ENCODE measurements at places on chromosomes 6 and 20.
A peak's percentile ranks its signal among the peaks of the same experiment; 100 is the strongest.

GRCh38 chr6:34829137-34829536 is 37.3 kb downstream of the BLTP3A start:
- no peak for DNase-seq

- no peak for DNase-seq
Measured at GRCh38 chr20:58612121-58612691, 38.9 kb upstream of the STX16 start.

DNA sequence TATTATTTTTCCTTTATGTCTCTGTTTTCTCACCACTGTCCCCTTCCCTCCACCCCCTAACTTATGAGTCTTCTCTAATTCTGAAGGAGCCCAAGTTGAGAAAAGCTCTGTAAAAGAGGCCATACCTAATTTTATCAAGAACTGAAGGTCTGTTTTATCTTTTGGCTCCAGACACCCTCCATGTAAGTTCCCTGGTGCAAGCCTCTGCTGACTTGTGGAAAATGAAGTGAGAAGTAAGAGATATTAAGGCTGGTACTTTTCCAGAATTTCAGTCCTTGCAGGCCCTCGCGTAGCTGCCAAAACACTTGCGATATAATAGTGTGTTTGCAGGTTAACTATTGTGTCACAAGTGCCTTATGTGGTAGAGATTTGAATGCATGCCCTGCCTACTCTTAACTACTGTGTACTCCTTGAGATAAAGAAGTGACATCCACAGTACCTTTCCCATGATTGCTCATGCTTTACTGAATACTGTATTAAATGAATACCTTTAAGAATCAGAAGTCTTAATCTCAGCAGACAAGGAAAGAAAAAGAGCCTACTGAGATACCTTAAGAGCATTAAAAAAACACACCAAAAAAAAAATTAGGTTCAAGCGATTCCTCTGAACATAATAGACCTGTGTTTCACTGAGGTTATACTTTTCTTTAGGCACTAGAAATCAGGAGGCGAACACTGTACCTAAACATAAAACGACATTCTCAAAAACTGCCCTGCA is 143.6 kb upstream of the ZNF184 start:
- DNase-seq, result no peak

- DNase-seq, result no peak
Measured at GRCh38 chr20:63449796-63450730, 22.4 kb downstream of the KCNQ2 start.

GRCh38 chr6:158991017-158991723 is 8.8 kb downstream of the RSPH3 start:
- DNase-seq, result peak; percentile 51

DNA sequence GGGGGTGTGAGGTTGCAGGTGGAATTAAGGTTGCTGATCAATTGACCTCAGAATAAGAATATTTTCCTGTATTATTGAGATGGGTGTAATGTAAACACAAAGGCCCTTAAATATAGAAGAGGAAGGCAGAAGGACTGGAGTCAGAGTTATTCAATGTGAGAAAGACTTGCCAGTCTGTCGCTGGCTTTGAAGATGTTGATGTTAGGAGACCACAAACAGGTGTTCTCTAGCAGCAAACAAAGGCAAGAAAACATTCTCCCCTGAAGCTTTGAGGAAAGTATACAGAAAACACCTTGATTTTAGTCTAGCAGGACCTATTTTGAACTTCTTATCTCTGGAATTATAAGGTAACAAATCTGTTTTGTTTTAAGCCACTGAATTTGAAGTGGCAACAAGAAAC is 138.9 kb upstream of the PTPRK start:
- no peak for DNase-seq
